Ascending aorta (tissue), 2 donors: ENCODE measurements at places on chromosomes 4 and X. TPM values are rescaled to one million over a fixed set of nuclear protein-coding genes. Genes with fewer than 3 reads are reported as not detected.

- H3K36me3 ChIP-seq, result no peaks in the 10 kb centered on the region
- no peaks in the 10 kb centered on the region for H3K4me1 ChIP-seq
- no peak for DNase-seq
- H3K27ac ChIP-seq, result no peak overlapping the region
- peaks cover 4% of the 10 kb centered on the region for H3K27me3 ChIP-seq
Observed at GRCh38 chr4:101791182-101791558, 640 bp downstream of the BANK1 start.

The ZFP92 gene
- 0.96 TPM for total RNA-seq

- H3K36me3 ChIP-seq, result no peaks in the 10 kb centered on the region
- no peak overlapping the region for H3K27ac ChIP-seq
- no peak overlapping the region for H3K4me3 ChIP-seq
- no peaks in the 10 kb centered on the region for H3K4me1 ChIP-seq
- H3K27me3 ChIP-seq, result no peaks in the 10 kb centered on the region
- DNase-seq, result no peak
Observed at GRCh38 chrX:22516893-22517292, 244.2 kb downstream of the CBLL2 start.

The INTU gene
- 3.1 TPM for total RNA-seq

- DNase-seq, result no peak
- peaks cover 14% of the 10 kb centered on the region for H3K36me3 ChIP-seq
- H3K27me3 ChIP-seq, result no peaks in the 10 kb centered on the region
- H3K4me1 ChIP-seq, result no peaks in the 10 kb centered on the region
- no peak overlapping the region for H3K4me3 ChIP-seq
Observed at GRCh38 chrX:129572422-129572821, 32.4 kb downstream of the OCRL start.

The TTC29 gene
- total RNA-seq, result not detected

GRCh38 chr4:36709991-36710390, 428.6 kb downstream of the DTHD1 start:
- no peak overlapping the region for H3K4me3 ChIP-seq
- no peaks in the 10 kb centered on the region for H3K36me3 ChIP-seq
- H3K27ac ChIP-seq, result no peak overlapping the region
- no peaks in the 10 kb centered on the region for H3K4me1 ChIP-seq
- no peaks in the 10 kb centered on the region for H3K27me3 ChIP-seq
